ENCODE measurements at places on chromosomes 7 and 10. TPM values are rescaled to one million over a fixed set of nuclear protein-coding genes. Genes with fewer than 3 reads are reported as not detected.
A peak's percentile ranks its signal among the peaks of the same experiment; 100 is the strongest.

The CCDC172 gene
- not detected for total RNA-seq

The PGAM2 gene
- not detected for total RNA-seq

The OLAH gene
- 1.1 TPM for total RNA-seq

The NPSR1 gene
- not detected for total RNA-seq

The SAMD9L gene
- 0.26 TPM for total RNA-seq

The TAS2R40 gene
- not detected for total RNA-seq

The A1CF gene
- total RNA-seq, result not detected

The OR9A2 gene
- total RNA-seq, result not detected

The PIK3AP1 gene
- total RNA-seq, result 0.37 TPM

The AKR1D1 gene
- total RNA-seq, result not detected

The KAZALD1 gene
- total RNA-seq, result 19.2 TPM

The LBX1 gene
- total RNA-seq, result not detected

GRCh38 chr10:21043044-21043443 is 145.9 kb upstream of the NEBL start:
- no peaks in the 10 kb centered on the region for H3K27me3 ChIP-seq
- no peak overlapping the region for H3K4me3 ChIP-seq
- peaks cover 5% of the 10 kb centered on the region for H3K4me1 ChIP-seq
- no peak for DNase-seq
- no peak overlapping the region for H3K27ac ChIP-seq

DNA sequence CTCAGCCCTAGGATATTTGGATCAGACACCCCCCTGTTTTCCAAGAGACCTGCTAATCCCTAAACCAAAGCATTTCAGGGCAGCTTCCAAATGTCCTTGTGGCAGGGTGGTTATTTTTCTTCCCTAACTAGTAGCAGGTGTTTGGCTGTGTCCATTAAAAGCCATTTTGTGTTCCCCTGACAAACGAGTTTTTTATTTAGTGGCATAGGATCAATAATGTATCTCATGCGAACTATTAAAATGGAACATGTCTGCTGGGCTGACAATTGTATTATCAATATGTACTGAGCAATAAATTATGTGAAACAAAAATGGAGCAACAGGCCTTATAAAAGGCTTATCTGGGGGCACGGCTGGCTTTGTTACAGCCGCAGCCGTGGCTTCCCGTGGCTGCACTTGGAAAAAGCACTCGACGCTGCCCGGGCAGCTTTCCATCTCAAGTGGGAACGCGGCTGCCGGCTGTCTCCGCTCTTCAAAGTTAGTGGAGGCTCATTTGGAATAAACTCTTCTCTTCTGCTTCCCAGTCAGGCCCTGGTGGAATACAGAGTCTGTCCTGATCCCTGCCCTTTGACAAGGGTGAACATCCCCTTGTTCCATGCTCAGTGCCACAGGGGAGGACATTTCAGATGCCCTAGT is 554.3 kb downstream of the TYW1 start:
- H3K4me3 ChIP-seq, result no peak overlapping the region
- no peaks in the 10 kb centered on the region for H3K4me1 ChIP-seq
- no peaks in the 10 kb centered on the region for H3K36me3 ChIP-seq
- no peaks in the 10 kb centered on the region for H3K27me3 ChIP-seq
- no peak overlapping the region for H3K27ac ChIP-seq

DNA sequence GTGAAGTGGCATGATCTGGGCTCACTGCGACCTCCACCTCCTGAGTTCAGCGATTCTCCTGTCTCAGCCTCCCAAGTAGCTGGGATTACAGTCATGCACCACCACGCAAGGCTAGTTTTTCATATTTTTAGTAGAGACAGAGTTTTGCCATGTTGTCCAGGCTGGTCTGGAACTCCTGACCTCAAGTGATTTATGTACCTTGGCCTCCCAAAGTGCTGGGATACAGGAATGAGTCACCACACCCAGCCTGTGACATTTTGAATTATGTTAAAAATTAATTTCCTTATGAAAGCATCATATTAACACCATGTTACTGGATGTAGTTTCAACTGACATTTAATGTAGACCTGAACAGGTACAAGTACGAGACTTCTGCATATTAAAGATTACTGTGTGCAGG is 24.3 kb downstream of the ABCB4 start:
- H3K4me3 ChIP-seq, result no peak overlapping the region
- DNase-seq, result no peak
- peaks cover 16% of the 10 kb centered on the region for H3K27me3 ChIP-seq
- H3K27ac ChIP-seq, result no peak overlapping the region

DNA sequence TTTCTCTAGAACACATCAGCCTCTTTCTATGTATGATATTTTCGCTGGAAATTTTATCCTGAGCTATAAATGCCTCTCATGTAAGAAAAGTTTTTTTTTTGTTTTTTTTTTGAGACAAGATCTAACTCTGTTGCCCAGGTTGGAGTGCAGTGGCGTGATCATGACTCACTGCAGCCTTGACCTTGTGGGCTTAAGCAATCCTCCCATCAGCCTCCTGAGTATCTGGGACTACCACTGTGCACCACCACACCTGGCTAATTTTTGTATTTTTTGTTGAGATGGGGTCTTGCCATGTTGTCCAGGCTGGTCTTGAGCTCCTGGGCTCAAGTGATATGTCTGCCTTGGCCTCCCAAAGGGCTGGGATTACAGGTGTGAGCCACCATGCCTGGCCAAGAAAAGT is 80.4 kb downstream of the ADK start:
- no peaks in the 10 kb centered on the region for H3K36me3 ChIP-seq
- H3K27ac ChIP-seq, result no peak overlapping the region
- no peaks in the 10 kb centered on the region for H3K27me3 ChIP-seq

DNA sequence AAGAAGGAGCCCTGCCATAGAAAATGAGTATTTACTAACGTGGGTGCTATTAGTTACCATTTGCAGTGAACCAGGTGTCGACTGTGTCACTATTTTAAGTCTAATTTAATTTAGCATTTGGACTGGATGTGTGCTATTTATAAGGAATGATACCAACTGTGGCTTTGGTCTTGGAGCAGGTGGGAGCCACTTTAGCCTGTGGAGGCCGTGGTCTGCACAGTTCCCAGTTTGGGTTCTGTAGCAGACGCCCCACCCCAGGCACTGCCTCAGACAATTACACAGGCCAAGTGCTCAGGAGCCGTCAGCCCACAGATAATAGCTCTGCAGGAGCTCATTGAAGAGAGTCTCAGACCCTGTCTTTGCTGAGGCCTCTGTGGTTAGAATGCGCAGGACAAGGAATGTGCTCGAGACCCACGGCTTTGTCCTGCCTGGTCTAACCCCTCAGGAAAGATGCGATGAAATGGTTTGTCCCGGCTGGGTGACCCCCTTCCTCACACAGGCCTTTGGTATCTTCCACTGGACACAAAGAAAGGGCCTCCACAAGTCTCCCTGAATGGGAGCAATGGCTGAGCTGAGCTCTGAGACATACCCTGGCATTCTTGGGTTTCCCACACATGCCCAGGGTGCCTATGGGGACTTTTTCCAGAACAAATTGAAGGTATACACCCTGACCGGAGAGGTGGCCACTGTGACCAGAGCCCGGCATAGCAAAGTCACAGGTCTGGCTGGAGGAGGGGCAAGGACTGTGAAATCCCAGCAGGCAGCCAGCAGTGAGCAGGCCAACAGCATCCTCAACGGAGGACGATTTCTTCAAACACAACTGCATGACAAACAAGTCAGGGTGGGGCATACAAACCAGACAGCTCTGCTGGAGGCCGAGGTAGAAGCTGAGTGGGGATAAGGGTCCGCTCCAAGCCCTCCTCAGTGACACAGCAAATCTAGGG is 251.2 kb downstream of the ARHGAP12 start:
- DNase-seq, result no peak
- H3K27ac ChIP-seq, result no peak overlapping the region
- H3K4me3 ChIP-seq, result no peak overlapping the region
- H3K36me3 ChIP-seq, result no peaks in the 10 kb centered on the region
- no peaks in the 10 kb centered on the region for H3K27me3 ChIP-seq

DNA sequence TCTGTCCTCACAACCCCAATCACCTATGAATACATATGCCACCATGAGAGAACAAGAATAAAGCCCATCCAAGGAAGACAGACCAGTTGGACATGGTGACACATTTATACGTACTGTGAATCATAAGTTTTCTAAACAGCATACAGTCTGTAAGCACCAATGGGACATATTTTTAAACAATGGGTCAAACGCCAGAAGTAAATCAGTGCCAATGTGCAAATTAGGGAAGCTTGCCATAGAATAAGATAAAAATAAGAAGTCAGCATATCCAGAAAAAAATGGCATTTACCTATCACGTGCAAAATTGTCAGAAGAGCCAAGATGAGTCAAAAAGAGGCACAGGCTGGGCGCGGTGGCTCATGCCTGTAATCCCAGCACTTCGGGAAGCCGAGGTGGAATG is 910.4 kb downstream of the SORCS1 start:
- H3K4me3 ChIP-seq, result no peak overlapping the region
- H3K27me3 ChIP-seq, result no peaks in the 10 kb centered on the region
- no peak overlapping the region for H3K27ac ChIP-seq
- no peaks in the 10 kb centered on the region for H3K4me1 ChIP-seq
- DNase-seq, result no peak
- no peaks in the 10 kb centered on the region for H3K36me3 ChIP-seq

- H3K27me3 ChIP-seq, result peaks cover 36% of the 10 kb centered on the region
- H3K4me3 ChIP-seq, result no peak overlapping the region
- no peaks in the 10 kb centered on the region for H3K36me3 ChIP-seq
These were observed 6.5 kb downstream of the AZGP1 start for GRCh38 chr7:99969298-99969697.

DNA sequence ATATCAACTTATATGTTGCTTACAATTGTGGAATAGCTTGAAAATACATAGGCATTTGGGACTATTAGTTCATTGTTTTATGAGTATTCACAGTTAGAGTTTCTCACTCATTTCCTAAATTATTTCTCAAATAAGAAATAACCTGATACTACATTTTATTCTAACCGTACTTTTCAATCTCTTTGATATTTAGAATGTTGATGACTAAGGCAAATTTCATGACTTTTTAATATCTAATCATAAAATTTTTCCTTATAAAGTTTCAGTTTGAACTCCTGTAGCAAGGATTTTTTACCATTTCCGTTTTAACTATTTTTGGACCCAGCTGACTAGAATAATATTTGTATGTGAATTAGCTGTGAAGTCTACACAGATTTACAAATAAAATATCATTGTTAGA is 41.3 kb upstream of the GNAI1 start:
- peaks cover 10% of the 10 kb centered on the region for H3K4me1 ChIP-seq
- DNase-seq, result no peak
- H3K27ac ChIP-seq, result no peak overlapping the region
- no peaks in the 10 kb centered on the region for H3K27me3 ChIP-seq
- H3K36me3 ChIP-seq, result no peaks in the 10 kb centered on the region

DNA sequence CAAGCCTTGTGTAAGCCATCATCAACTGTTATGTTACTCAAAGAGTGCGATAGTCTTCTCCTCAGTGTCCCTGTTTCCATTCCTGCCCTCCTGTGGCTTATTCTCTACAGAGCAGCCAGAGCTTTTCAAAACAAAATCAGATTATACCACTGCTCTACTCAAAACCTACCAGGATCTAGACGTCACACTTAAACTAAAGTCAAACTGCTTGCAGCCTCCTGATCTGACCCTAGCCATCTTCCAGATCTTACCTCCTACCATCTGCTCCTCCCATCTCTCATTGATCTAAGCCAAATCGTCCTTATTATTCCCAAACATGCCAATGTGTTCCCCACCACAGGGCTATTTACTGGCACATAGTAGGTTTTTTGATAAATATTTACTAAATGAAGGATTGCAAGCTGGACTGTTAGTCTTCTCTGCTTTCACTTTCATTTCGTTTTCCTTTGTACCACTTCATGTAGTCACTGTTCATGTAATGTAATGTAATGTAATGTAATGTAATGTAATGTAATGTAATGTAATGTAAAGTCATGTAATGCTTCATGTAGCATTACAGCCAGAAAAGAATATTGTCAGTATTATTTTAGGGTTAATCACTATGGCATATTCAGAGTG is 116.1 kb downstream of the GPR37 start:
- no peak overlapping the region for H3K27ac ChIP-seq
- peak; percentile 1 for DNase-seq
- H3K4me1 ChIP-seq, result no peaks in the 10 kb centered on the region
- no peaks in the 10 kb centered on the region for H3K36me3 ChIP-seq
- H3K27me3 ChIP-seq, result no peaks in the 10 kb centered on the region
- peak overlapping the region; percentile 23 for H3K4me3 ChIP-seq

DNA sequence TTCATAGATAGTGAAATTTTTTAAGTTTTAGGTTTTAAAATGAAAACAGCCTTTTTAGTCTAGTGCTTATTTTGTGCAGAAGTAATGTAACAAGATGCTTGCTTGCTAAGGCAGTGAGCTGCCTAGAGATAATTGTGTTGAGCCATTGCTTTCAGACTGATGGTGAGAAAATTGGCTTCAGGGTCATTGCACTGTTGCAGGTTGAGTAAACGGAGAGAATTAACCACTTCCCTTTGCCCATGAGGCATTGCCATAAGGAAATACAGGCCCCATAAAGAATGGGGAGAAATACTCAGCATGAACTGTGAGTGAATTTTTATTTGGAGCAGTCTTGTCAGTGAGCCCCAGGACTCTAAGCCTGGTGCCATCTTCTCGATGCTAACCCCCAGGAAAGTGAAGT is 140.5 kb downstream of the LRRC4 start:
- no peaks in the 10 kb centered on the region for H3K27me3 ChIP-seq
- H3K36me3 ChIP-seq, result peaks cover 11% of the 10 kb centered on the region
- no peak for DNase-seq
- H3K4me1 ChIP-seq, result peaks cover 5% of the 10 kb centered on the region
- H3K4me3 ChIP-seq, result no peak overlapping the region
- H3K27ac ChIP-seq, result no peak overlapping the region

GRCh38 chr10:87519582-87519981 is 14.9 kb downstream of the MINPP1 start:
- H3K27ac ChIP-seq, result no peak overlapping the region
- no peaks in the 10 kb centered on the region for H3K4me1 ChIP-seq
- H3K36me3 ChIP-seq, result peaks cover under 1% of the 10 kb centered on the region
- H3K4me3 ChIP-seq, result no peak overlapping the region
- H3K27me3 ChIP-seq, result no peaks in the 10 kb centered on the region

DNA sequence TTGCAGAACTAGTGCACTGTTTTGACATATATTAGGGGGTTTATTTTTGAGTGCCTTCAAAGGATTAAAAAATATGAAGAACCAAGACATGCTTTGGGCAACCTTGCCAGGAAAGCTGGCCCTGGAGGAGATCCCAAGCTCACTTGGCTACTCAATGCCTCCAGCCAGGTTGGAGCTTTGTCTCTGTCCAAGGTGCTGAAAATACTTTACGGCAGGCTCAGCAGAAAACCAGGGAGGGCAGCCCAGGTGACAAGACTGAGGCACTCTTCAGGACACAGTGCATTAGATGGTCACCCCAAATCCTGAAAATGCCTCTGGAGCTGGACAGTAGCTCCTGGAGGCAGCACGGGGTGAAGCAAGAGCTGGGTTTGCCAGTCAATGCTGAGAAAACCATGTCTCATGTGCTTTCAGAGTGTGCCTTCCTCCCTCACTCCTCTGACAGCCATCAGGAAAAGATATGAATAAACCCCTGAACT is 5.8 kb upstream of the KCNH2 start:
- no peak overlapping the region for H3K4me3 ChIP-seq
- H3K27me3 ChIP-seq, result peaks cover 30% of the 10 kb centered on the region
